ELR (cell line): ENCODE measurements at places on chromosomes 3 and 15.
A peak's percentile ranks its signal among the peaks of the same experiment; 100 is the strongest.

DNA sequence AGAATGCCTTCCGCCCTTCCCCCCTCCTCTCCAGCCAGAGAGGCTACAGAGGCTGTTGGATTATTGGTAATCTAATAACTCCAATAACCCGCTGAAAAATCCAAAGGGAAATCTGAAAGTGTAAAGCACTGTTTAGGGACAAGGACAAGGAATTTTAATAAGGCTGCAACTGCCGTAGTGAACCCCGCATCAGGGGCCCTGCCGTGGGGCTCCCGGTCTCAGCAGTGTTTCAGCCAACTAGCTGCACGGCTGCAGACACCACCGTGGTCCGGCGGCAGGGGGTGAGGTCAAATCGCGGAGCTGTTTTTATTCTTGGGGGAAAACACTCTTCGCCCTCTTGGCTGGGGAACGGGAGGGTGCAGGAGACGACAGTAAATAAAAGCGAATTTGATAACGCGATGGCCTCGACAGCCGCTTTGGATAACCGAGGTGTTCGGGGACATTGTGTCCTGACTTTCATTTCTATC lies 6.1 kb downstream of the BCL6 start:
- no peak for DNase-seq

GRCh38 chr3:126552688-126553283 lies 5.9 kb downstream of the C3orf22 start:
- DNase-seq, result no peak

DNA sequence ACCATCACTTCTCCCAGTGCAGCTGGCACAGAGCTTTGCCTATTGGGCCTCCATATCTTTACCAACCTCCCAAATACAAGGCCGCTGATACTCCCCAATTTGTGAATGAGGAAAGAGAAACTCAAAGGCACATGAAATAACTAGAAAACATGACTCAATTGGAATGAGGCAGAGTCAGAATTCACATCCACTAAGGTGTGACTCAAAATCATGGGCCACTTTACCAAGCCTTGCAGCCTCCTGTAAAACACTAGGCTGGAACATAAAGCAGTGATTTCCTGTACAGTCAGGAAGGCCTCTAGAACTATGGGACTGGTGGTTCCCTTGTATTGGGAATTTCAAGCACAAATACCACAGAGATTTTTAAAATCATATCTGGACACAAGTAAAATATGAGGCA lies 128.6 kb downstream of the DCLK3 start:
- DNase-seq, result peak; percentile 17

GRCh38 chr3:194998417-194998816 lies 272.5 kb downstream of the XXYLT1 start:
- DNase-seq, result no peak

GRCh38 chr3:133857767-133858166 lies 37.9 kb downstream of the RAB6B start:
- no peak for DNase-seq

GRCh38 chr3:6935970-6936369 lies 75.1 kb downstream of the GRM7 start:
- DNase-seq, result no peak

GRCh38 chr3:99439892-99440291 lies 198.5 kb upstream of the COL8A1 start:
- DNase-seq, result no peak

DNA sequence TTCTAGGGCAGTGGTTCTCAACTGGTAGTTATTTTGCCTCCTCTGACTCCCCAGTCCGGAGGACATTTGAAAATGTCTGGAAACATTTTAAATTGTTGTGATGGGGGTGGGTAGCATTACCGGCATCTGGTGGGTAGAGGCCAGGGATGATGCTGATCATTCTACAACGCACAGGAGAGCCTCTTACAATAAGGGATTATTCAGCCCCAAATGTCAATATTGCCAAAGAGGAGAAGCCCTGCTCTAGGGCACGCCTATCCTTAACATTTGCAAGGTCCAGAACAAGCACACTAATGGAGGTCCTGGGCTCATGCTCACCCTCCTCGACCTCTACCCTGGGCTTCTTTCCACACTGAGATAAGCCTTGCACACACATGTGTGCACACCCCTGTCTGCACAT lies 106.4 kb downstream of the MINAR1 start:
- no peak for DNase-seq

GRCh38 chr3:128356822-128357221 lies 109.9 kb downstream of the DNAJB8 start:
- no peak for DNase-seq

- peak; percentile 81 for DNase-seq
Measured at GRCh38 chr3:61573441-61573840, 12.1 kb downstream of the PTPRG start.

DNA sequence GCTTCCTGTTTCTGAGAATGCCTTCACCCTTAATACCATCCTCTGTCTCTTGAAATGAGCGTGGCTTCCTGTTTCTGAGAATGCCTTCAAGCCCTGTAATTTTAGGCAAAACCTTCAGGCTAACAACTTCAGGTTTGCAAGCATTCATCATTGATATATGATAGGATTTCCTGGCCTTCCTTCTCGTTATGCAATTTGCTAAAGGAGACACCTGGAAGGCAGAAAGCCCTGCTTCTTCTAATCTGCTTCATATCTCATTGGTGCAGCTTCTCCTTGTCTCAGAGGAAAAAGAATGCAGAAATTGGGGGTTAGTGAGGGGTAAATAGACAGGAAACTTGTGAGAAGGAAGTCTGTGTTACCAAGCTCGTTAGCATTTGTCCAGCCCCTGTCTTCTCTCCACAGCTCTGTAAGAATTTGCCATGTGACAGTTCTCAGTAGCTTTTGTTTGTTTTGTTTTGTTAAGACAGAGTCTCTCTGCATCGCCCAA lies 7.3 kb downstream of the ARL6IP5 start:
- DNase-seq, result no peak

- no peak for DNase-seq
Measured at GRCh38 chr3:134322286-134322685, 52.0 kb downstream of the AMOTL2 start.

DNA sequence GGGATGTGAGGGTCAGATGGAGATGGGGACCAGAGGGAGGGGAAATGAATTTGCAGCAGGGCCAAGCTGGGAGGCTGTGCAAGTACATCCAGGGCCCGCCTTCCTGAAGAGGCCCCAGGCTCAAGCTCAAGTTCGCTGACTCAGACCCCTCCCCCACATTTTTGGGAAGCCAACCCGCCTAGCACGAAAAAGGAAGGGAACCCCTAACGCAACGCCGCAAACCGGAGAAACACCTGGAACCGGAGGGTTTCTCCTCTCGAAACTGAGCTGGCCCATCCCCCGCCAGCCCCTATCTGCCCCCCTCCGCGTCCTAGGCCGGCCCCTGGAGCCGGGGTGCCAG lies 624 bp downstream of the AP3B2 start:
- DNase-seq, result peak; percentile 6

DNA sequence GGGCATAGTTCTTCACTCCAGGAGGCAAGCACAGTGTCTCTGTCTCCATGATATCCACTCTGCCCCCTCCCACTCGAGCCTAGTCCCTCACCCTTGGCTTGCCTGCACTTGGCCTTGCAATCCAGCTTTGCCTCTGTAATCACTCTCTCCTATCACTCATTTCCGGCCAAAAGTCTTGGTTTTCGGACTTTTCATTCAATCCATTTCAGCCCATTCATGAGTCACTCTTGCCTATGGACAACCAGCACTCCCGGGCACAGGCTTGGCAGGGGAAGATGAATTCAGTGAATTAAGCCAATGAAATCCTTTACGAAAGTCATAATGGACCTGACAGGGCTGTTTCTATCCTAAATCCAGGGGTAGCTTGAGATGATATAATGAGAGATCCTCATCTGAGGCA lies 21.7 kb downstream of the DAZL start:
- DNase-seq, result peak; percentile 32

DNA sequence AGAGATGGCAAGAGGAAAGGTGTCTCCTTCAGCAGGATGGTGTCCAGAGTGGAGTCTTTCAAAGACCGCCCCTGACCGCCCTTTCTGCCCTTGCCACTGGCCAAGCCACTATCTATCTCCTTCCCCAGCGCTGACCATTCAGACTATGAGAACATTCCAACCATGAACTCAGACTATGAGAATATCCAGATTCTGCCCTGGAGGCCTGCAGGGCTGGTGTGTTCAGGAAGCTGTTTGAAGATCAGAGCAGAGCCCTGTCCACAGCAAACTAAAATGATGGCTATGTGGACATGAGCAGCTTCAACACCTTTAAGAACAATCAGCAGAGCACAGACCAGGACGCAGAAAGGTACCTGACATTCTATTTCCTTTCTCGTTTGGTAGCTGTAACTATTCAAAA lies 57.3 kb upstream of the WNT7A start:
- DNase-seq, result no peak

DNA sequence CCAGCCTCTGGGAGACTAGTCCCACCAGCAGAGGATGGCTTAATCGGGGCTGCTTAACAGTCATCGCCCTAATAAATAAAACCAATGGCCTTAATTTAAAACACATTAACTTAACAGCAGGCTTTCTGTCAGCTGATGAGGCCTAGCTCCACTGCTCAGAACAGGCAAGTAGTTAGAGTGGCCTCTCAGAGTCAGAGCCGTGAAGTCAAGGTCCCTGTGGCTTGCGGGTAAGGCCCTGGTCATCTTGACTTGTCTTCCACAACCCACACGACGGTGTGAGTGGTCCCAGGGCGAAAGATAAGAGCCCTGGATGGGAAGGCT lies 11.8 kb downstream of the XXYLT1 start:
- no peak for DNase-seq

- no peak for DNase-seq
Measured at GRCh38 chr3:188176476-188176875, 22.5 kb downstream of the LPP start.

GRCh38 chr3:18061737-18062656 lies 319.6 kb upstream of the TBC1D5 start:
- peak; percentile 73 for DNase-seq

DNA sequence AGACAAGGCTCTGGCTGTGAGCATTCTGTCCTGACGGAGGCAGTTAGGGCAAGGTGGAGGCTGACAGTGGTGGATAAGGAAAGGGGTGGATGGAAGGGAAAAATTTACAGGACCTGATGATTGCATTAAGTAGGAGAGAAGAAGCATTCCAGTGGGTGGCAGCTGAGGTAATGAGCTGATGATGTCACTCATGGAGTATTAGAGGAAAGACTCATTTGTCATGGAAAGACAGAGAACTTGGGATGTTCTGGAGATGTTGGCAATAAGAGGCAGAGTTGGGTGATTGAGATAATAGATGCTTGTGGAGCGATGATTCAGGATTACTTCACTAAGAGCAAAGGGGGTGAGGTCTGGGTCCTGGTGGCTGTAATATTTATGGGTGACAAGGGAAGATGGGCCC lies 63.6 kb upstream of the SCN5A start:
- DNase-seq, result no peak

GRCh38 chr15:29854413-29854812 lies 32.1 kb upstream of the TJP1 start:
- DNase-seq, result peak; percentile 58

- no peak for DNase-seq
Measured at GRCh38 chr3:110265302-110265701, 806.3 kb upstream of the NECTIN3 start.

GRCh38 chr3:72571052-72571451 lies 277.2 kb downstream of the SHQ1 start:
- DNase-seq, result no peak

- DNase-seq, result no peak
Measured at GRCh38 chr3:59882746-59883145, 832.9 kb upstream of the CFAP20DC start.

- peak; percentile 10 for DNase-seq
Measured at GRCh38 chr3:56469141-56469540, 874 bp upstream of the ERC2 start.

DNA sequence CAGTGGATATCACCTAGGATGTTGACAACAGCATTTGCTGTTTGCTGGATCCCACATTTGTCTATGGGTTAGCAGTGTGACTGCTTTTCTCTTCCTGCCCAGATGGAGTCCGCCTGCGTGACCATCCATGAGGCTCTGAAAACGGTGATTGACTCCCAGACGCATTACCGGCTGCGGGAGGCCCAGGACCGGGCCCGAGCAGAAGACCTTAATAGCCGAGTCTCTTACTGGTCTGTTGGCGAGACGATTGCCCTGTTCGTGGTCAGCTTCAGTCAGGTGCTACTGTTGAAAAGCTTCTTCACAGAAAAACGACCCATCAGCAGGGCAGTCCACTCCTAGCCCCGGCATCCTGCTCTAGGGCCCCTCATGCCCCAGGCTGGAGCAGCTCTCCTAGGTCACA lies 11.0 kb downstream of the TMED3 start:
- DNase-seq, result no peak

DNA sequence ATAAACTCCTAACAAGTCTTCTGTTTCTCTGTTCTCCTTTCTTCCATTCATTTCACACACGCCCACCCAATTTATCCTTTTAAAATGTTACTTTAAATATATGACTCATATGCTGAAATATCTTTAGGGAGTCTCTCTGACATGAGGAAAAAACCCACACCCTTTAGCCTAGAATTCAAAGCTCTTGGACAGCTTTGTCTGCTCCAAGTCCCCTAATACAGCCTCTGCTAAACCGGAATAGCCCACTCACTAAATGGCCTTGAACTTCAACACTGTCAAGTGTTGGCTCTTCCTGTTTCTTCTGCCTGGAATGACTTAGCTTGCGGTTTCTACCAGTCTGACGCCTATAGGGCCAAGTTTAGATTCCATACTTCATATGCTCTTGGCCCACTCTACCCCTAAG lies 3.3 kb upstream of the CD96 start:
- peak; percentile 72 for DNase-seq

GRCh38 chr3:25043749-25044148 lies 384.3 kb upstream of the RARB start:
- DNase-seq, result no peak

DNA sequence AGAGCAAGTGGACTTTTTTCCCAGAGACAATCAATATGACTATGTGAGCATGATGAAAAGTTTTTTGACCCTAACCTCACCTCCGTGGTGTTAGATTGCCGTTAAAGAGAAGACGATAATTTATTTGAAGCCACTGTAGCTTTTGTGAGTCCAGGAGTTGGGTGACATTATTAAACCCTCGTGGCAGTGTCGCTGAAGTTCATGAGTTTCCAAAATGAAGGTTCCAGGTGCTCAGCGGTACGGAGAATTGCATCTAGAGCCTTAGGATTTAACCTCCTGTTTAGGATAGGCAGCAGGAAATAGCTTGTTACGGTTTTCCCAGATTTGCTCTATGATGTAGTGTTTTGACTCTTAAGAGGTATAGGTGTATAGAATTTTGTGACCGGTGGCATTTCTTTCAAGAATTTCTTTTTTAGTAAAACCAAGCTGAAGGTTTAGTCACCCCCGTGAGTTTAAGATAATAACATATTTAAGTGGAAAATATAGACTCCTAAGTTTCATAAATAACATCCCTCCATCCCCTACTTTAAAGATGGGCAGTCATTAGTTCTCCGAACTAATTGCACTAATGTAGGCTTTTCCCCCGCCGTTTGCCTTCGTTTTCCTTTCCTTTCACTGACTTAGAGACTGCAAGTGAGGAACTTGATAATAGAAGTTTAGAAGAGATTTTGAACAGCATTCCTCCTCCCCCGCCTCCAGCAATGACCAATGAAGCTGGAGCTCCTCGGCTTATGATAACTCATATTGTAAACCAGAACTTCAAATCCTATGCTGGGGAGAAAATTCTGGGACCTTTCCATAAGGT lies 2.0 kb downstream of the SMC4 start:
- peak; percentile 81 for DNase-seq

- DNase-seq, result no peak
Measured at GRCh38 chr15:100026041-100026440, 292.8 kb upstream of the LYSMD4 start.
